Activated CD8-positive, alpha-beta T cell treated with anti-CD3 and anti-CD28 coated beads for 36 hours (primary cell): ENCODE measurements at places on chromosomes 12 and 14. TPM values are rescaled to one million over a fixed set of nuclear protein-coding genes. Genes with fewer than 3 reads are reported as not detected.

DNA sequence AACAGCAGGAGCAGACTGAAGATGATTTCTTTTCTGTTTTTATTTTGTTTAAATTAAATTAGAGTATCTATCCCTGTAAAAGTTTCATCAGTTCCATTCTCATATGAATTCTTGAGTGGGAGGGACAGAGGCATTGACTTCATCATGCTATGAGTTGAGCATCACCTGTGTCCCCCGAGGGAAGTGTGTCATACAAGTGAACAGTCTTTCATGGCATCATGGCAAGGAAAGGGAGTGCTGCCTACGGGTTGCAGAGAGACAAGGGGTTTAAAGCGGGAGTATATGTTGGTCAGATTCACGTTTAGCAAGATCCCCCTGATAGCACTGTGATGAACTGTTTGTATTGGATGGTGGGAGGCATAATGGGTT, 52.7 kb upstream of the HIF1A start:
- no peak for DNase-seq

DNA sequence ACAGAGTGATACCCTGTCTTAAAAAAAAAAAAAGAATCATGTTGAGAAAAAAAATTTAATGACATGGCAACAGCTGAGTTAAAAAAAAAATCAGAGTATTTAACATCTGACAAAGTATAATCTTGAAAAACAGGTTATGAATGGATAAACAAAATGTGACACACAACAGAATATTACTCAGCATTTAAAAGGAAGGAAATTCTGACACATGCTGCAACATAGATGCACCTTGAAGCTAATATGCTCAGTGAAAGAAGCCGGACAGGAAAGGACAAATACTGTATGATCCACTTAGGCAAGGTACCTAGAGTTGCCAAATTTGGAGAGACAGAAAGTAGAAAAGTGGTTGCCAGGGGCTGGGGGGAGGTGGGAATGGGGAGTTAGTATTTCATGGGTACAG, 19.4 kb upstream of the EIF2B2 start:
- no peak for DNase-seq

DNA sequence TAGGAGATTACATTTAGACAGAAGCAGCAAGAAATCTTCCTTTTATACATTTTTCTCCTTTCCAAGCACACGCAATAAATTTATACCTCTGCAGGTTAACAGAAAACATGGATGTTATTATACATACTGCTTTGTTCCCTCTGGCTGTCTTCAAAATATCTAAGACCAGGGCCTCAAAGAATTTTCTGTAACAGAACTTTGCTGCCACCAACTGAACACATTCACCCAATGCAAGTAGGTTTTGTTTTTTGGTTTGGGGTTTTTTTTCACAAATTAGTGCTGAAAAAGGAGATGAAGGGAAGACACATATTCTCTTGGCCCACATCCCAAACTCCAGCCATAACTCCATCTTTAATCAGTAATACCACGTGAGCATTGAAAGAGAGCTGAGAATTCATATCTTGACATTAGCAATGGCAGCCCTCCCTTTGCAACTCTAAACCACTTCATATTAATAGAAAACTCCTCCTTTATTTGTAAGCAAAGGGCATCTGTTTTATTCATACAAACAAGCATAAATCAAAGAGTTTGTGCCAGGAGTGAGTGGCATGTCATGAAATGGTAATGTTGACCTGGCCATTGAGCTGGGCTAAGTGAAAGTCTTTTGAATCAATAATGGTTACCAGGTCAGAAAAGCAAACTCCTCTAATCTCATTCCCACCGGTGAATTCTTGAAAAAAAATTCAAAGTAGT, 150.8 kb upstream of the FSCB start:
- no peak for DNase-seq

GRCh38 chr12:69578283-69578682, 7.0 kb upstream of the CCT2 start:
- no peak for DNase-seq

GRCh38 chr12:130826151-130826801, 12.8 kb downstream of the STX2 start:
- DNase-seq: peak; percentile 83

DNA sequence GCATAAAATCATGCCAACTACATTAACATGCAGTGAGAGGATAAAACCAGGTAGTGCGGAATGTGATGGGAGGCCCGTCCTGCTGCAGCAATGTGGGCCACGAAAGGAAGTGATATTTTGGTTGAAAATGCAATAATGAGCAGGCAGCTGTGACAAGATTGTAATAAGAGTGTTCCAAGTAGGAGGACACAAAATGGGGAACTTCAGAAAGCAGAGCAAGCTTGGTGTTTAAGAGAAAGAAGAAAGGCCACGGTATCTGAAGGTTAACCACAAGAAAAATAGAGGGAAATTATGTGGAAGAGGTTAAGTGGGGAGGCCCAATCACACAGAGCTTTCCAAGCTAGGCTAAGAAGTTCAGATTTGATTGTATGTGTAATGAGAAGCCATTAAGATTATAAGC, 34.3 kb downstream of the OVCH1 start:
- DNase-seq: no peak

GRCh38 chr12:98635657-98636323, 8.8 kb downstream of the IKBIP start:
- no peak for DNase-seq

Gene GARIN6
- not detected for total RNA-seq

Gene OLR1
- total RNA-seq: not detected

Gene FGD4
- 0.05 TPM for total RNA-seq

Gene ADAM21
- not detected for total RNA-seq

Gene LRP1-AS
- total RNA-seq: not detected

Gene AMN
- total RNA-seq: 1.0 TPM

Gene ASB2
- 12.7 TPM for total RNA-seq

Gene CCDC184
- 0.25 TPM for total RNA-seq
